Foreskin keratinocyte (primary cell): ENCODE measurements at places on chromosomes 13 and 19. TPM values are rescaled to one million over a fixed set of nuclear protein-coding genes. Genes with fewer than 3 reads are reported as not detected.

DNA sequence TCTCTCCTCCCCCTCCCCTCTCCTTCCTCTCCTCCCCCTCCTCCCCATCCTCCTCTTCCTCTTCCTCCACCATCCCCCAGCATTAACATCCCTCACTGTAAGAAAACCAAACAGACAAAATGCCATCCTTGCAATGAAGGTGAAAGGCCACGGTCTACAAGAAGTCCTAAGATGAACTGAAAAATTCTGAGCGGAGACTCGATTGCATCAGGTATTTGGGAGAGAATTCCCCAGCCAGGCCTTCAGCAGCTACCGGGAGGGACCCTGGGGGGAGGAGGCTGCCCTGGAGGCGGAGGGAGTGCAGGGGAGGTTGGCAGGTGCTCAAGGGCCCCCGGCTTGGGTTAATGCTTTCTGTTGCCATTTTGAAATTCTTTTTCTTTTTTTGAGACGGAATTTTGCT is 10.1 kb upstream of the TIMM44 start:
- DNase-seq = no peak

GRCh38 chr13:22929381-22930126 is 251.2 kb upstream of the SGCG start:
- no peak for DNase-seq

DNA sequence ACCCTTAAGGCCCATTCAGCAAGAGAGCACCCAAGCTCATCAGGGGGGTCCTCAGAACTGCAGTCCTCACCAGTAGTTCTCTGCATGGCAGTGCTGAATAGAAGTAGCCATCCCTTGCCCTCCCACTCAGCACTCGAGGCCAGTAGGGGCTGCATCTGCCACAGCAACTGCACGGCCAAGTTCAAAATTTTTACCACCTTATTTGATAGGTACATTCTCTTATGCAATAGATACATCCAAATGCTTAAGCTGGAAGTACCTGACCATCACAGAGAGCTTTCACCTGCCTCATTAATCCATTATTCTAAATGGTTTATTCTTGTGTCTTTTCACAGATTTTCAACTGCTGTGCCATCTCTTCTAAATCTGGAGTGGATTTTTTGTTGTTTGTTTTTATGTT is 1307.4 kb downstream of the SLITRK5 start:
- no peak for DNase-seq

DNA sequence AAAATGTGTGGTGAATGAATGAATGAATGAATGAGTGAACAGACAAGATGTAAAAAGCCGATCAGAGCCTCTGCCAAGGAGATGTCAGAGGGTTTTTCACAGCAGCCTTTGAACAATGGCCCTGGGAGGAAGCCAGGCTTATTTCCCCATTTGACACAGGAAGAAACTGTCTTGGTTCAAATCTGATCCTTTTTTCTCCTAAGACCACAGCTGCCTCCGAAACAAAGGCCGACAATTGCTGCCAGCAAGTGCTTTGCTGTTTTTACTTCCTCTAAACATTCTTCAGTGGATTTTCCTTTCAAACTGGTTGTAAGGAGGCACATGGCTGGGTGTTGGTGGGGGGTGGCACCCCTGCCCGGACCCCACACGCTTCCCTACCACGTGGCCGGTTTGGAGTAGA is 44.2 kb upstream of the HOMER3 start:
- no peak for DNase-seq

GRCh38 chr13:21884965-21885567 is 214.2 kb downstream of the FGF9 start:
- DNase-seq = no peak

DNA sequence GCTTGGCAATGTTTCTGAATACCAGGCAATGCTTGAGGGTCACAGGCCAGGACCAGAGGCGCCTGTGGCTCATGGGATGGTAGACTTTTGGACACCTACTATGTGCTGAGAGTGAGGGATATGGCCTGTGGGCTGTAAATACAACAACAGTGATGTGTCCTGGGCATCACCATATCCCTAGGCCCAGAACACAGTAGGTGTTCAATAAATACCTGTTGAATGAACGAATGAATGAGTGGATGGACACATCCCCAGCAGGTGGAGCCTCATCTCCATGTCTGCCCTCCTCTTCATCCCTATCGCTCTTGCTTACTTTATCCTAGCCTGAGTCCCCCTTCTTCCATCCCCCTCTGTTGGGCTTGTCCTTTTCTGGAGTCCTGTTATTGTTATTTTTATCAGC is 16.5 kb upstream of the NANOS2 start:
- no peak for DNase-seq

DNA sequence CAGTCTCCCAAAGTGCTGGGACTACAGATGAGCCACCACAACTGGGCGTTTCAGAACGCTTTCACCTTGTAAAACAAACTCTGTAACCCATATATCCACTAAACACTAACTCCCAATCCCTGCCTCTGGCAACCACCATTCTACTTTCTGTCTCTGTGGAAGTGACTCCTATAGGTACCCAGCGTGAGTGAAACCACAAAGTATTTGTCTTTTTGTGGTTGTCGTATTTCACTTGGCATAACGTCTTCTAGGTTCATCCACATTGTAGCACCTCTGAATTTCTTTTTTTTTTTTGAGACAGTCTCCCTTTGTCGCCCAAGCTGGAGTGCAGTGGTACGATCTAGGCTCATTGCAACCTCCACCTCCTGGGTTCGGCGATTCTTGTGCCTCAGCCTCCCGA is 44.8 kb downstream of the BRD4 start:
- no peak for DNase-seq

DNA sequence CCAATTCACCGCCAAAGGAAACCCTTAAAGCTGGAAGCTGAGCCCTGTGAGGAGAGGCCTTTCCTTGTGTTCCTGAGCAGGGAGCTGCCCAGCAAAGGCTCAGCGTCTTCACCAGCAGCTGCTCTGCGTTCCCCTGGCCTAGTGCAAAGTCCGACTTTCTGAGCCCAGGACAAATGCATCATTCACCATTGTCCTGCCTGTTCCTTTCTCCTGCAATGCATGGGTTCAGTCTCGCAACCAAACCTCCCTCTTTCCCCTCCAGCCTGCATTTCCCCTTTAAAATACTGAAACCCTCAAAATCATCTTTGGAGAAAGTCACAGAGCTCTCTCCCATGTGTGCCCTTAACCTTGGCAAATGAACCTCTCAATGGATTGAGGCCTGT is 12.9 kb upstream of the TMEM255B start:
- DNase-seq = no peak

DNA sequence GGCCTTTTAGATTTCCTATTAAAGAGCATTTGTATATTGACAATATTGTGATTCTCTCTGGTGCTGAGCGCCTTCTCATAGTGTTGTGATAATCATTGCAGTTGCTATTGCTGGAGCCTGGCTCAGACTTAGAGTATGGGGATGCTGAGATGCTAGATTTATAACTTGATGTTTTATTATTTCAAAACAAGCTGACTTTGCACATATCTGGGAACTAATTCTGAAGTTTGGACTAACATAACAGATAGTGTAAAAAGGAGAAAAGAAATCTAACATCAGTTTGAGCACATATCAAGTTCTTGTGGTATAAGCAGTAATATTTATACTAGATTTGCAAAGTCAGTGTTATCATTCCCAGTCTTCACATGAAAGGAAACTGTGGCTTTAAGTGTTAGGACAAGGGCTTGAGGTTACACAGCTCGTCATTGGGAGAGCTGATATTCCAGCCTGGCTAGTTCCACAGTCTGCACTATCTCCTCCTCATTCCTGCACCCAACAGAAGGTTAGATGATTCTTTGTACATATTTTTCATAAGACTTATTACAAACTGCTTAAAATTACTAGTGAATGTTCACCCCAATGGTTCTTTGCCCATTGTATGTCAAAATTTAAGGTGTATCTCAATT is 279.8 kb downstream of the MTUS2 start:
- DNase-seq = no peak

GRCh38 chr13:111917086-111917485 is 149.9 kb upstream of the SOX1 start:
- no peak for DNase-seq

DNA sequence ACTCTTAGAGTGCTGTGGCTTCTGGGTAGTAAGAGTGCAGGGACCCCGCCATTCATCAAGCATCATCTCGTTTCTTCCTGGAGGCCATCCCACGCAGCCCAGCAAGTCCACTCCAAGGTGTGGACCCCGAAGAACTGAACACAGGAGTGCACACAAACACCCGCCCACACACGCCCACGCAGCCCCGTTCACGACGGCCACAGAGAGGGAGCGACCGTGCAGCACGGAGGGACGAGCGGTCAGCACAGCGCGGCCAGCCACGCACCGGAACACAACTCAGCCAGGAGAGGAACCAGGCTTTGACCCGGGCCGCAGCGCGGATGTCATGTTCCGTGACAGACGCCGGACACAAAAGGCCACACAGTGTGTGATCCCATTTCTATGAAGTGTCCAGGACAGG is 18.2 kb upstream of the RANBP3 start:
- DNase-seq = no peak

- DNase-seq = no peak
These were observed 9.6 kb downstream of the PRR22 start for GRCh38 chr19:5774921-5775320.

GRCh38 chr13:107025991-107026390 is 458.1 kb upstream of the ARGLU1 start:
- peak; percentile 51 for DNase-seq

DNA sequence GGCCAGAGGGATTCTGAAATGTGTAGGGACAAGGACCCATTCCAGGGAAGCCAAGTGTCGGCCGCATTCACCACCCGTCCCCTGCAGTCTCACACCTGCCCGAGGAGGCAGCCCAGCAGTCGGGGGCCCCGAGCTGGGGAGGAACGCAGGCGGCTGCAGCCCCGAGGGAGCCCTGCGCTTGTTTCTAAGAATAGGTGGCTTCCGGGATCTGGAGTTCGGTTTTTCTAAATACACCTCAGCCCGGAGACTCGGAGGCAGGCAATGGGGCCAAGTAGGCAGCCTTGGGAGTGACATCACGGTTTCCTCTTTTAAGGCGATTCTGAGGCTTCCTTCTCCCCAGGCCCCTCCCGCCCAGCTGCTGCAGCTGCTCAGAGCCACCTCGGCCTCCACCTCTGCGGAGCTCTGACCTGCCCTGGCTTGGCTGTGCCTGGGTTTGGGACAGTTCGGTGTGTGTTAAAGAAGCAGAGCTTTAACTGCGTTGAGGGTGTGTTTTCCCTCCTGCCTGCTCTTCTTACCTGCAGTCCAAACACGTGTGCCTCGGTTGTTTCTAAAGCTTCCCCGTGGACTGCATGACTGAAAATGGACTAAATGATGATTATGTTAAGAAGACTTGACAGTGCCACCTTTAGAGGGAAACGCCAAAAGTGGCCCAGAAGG is 80.5 kb downstream of the COL4A2 start:
- peak; percentile 60 for DNase-seq

GRCh38 chr13:44075113-44075512 is 195.4 kb downstream of the LACC1 start:
- DNase-seq = no peak

DNA sequence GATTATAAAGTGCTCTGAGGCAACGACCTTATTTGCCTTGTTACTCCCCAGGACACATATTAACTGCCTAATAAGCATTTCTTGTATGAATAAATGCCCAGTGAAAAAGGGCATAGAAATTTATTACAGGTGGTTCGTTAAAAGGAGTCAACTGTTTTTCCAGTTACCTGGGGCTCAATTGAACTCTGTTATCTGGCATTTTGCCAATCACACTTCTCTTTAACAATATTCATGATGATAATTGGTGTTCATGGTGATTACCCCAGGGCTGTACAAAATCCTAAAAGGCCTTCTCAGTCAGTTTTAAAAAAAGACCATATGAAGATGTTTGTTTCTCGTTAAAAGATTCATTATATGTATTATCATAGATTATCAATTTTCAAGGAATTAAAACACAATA is 57.1 kb downstream of the KL start:
- no peak for DNase-seq

- peak; percentile 95 for DNase-seq
These were observed 167.6 kb downstream of the PTPRS start for GRCh38 chr19:5172859-5173630.

DNA sequence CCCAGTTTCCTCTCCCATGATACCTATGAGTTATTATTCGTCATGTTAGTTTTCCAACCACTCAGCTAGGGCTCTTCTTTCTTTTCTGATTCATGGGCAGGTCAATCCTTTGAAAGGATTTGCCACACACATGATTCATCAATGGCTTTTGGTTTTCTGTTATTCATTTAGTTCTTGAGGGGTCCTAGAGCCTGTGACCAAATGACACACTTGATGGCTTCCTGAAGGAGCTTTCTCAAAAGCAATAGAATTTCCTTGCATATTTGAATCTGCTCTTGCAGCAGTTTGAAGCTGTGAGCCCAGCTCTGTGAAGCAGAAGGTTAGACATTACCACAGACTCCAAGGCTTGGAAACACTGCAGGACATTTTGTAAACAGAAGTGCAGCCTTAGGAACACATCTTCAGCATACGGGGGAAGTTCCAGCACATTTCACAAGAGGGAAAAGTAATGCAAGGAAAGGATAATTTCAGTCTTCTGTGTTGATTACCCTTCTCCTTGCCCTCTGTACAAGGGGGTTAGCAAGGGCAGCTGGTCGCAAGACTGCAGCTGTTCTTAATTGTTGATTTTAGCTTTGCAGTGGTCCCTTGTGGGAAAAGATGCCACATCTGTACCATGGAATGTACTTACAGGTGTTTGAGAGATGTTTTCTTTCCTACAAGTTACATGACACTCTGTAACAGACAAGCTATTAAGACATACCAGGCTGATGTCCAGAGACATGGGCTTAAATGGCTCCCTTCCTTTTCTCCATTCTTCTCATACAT is 338.6 kb downstream of the KCNRG start:
- DNase-seq = peak; percentile 62

PSG1 gene
- not detected in 2 replicates for total RNA-seq

LYPD3 gene
- 16.3 and 18.0 TPM in 2 replicates for total RNA-seq

TEX101 gene
- total RNA-seq = not detected in 2 replicates

CYSLTR2 gene
- total RNA-seq = not detected in 2 replicates

ZNF582 gene
- 1.9 and 2.2 TPM in 2 replicates for total RNA-seq

KANK3 gene
- 0.34 and 0.35 TPM in 2 replicates for total RNA-seq

CYP2A6 gene
- total RNA-seq = not detected in 2 replicates

THSD1 gene
- total RNA-seq = 9.8 TPM in 2 replicates

RYR1 gene
- 0.56 and 0.78 TPM in 2 replicates for total RNA-seq

KLK2 gene
- not detected in 2 replicates for total RNA-seq

PGLYRP2 gene
- not detected in 2 replicates for total RNA-seq

KCNRG gene
- 0.49 and 0.61 TPM in 2 replicates for total RNA-seq

APLP1 gene
- total RNA-seq = 0.95 and 1.2 TPM in 2 replicates

ACER1 gene
- total RNA-seq = not detected in 2 replicates

CABP5 gene
- not detected in 2 replicates for total RNA-seq

ZNF813 gene
- 3.4 and 4.1 TPM in 2 replicates for total RNA-seq

ZNF729 gene
- not detected in 2 replicates for total RNA-seq

MBOAT7 gene
- 71.4 and 86.0 TPM in 2 replicates for total RNA-seq

METTL21C gene
- not detected in 2 replicates for total RNA-seq
